ENCODE measurements at places on chromosomes 16 and 17. TPM values are rescaled to one million over a fixed set of nuclear protein-coding genes. Genes with fewer than 3 reads are reported as not detected.

Gene MEFV
- polyA plus RNA-seq, result not detected

Gene IL21R
- 0.52 TPM for polyA plus RNA-seq

Gene SLC9A5
- polyA plus RNA-seq, result 2.4 TPM

Gene SCNN1B
- polyA plus RNA-seq, result not detected

Gene KRTAP1-5
- 20.2 TPM for polyA plus RNA-seq

Gene TBC1D3I
- polyA plus RNA-seq, result 0.10 TPM

Gene MILR1
- polyA plus RNA-seq, result 5.1 TPM

Gene CMTM1
- polyA plus RNA-seq, result 1.7 TPM

Gene PRSS36
- 0.24 TPM for polyA plus RNA-seq

Gene RAI1
- polyA plus RNA-seq, result 2.1 TPM

Gene TMIGD1
- polyA plus RNA-seq, result not detected

Gene FOXN1
- polyA plus RNA-seq, result not detected

Gene KRT20
- not detected for polyA plus RNA-seq

Gene ALOXE3
- 0.05 TPM for polyA plus RNA-seq

Gene KRT16
- not detected for polyA plus RNA-seq

Gene FSCN2
- 0.26 TPM for polyA plus RNA-seq

Gene FBXO47
- not detected for polyA plus RNA-seq

Gene DNAJA3
- 32.8 TPM for polyA plus RNA-seq

Gene LGALS9B
- polyA plus RNA-seq, result not detected

Data from AG04450 (cell line).